ENCODE measurements at places on chromosomes 1 and 21.

- peak; percentile 12 for DNase-seq
Observed at GRCh38 chr1:107965110-107965991, at the start of gene VAV3. VAV3 (minus strand) TSS chr1:107965180; CDS start chr1:107964869, 311 bp downstream.

DNA sequence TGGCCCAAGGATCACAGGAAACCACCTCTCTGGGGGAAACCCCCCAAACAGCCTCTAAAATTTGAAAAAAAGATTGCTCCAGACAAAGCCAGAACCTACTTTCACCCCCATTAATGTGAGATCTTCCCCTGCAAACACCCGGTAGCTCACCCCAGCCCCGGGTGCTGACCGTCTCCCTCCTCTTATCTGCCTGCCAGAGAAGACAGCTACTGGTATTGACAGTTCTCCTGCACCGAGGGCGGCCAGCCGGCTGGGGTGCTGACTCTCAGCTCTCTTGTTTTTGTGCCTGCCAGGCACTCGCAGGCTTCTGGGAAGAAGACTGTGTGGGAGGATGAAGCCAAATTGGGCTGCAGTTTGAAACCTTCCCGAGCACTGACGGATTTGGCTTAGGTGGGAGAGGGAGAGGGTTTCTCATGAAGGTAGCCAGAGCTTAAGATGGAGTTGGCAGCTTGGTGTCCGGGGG, 48.2 kb downstream of the RASSF5 start:
- no peak for DNase-seq

DNA sequence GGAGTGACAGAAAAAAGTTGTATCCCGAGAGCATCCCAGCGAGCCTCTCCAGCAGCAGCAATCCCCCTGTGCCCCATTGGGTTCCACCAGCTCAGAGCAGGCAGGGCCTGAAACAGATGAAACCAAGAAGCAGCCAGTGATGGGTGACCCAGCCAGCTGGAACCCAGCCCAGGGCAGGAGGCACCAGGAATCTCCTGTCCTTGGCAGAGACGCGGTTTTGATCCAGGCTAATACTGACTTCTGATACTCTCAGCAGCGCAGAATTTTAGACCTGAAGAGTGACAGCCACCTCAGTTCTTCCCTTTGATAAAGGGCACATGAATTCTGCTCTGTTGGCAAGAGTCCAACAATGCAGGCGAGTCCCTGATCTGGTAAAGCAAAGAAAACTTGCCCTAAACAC, 11.4 kb upstream of the OLIG1 start:
- no peak for DNase-seq

GRCh38 chr1:52460694-52461093, 56.3 kb downstream of the PRPF38A start:
- no peak for DNase-seq

- no peak for DNase-seq
Observed at GRCh38 chr1:67647036-67647798, 37.8 kb upstream of the GADD45A start.

DNA sequence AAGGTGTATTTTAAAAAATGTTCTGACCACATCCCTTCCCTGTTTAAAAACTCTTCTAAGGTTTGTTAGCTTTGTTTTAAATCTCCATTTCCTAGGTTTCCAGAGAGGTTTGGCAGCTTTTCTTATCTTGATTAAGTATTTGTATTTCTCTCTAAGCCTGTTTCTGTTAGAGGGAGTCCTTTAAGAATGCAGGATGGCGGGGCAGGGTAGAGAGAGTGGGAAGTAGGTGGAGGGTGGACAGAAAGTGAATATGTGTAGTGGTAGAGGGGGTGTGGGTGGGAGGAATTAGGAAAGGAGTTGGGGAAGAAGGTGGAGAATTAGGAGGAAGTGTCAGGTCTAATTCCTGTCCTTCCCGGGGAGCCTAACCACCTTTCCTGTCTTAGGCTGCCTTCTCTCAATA, 21.2 kb upstream of the SERBP1 start:
- no peak for DNase-seq

GRCh38 chr1:11143907-11144306, 44.2 kb upstream of the EXOSC10 start:
- DNase-seq, result no peak

DNA sequence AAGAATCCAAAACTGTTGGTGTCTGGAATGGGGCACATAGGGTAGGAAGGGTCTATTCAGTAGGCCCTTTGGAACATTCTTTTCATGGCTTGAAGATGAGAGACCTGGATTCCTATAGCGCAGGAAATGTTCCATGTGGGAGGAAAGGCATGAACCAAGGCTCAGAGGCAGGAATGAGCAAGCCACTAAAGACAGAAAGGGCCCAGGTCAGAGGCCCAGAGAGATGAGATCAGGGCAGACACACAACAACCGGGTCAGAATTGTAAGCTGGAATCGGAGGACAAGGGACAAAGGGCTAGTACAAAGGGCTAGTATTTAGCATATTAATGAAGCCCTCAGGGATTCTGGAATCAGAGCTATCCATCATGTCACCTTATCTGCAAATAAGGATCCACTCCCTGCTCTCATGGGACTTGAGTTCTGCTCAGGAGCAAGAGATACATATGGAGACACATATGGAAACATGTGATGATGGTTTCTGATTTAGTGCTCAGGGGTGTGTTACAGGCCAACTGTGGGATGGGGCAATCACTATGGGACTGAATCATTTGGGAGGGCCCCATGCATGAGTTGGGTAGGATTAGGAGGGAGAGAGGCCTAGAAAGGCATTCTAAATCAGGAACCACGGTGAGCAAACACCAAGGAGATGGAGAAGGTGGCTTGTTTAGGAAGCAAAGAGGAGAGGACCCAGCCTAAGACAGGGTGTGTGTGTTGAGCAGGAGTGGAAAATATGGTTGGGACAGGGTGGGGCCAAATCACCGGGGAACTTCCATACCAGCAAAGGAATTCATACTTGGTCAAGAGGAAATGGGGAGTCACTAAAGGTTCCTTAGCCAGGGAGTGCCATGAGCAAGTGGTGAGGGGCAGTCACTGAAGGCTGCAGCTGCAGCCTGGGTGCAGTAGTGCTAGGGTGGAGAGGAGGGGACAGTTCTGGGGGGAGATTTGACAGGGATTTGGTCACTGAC, 8.6 kb downstream of the NECTIN4 start:
- DNase-seq, result no peak

- no peak for DNase-seq
Observed at GRCh38 chr21:16863362-16863905, 649.4 kb upstream of the CXADR start.

DNA sequence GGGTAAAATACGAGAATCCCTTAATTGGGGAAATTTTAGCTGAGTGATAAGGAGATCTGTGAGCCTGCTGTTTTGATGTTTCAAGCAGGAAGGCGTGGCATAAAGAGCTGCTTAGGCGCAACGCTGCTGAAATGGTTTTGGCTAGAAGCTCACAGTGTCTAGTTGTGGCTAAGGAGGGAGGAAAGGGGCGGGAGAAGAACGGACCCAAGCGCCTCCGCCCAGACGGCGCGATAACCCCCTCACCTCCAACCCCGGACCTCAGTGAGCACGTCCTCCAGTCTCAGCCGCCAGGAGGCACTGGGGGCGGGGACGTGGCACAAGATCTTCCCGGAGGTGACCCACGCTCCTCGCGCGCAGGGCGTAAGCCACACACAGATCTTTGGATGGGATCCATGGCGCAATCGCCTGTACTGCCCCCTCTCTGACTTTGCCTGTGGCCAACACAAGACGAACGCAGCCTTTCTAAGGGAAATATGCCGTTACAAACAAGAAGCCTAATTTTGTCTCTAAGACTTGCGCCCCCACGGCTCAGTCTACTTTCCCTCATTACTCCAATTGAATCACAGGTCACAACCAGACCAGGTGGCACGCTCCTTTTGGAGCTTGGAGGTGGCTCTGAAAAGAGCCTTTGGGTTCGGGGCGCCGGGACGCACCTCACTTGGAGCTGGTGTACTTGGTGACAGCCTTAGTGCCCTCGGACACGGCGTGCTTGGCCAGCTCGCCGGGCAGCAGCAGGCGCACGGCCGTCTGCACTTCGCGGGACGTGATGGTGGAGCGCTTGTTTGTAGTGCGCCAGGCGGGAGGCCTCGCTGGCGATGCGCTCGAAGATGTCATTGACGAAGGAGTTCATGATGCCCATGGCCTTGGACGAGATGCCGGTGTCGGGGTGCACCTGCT, 23.4 kb upstream of the RNF187 start:
- DNase-seq, result no peak

DNA sequence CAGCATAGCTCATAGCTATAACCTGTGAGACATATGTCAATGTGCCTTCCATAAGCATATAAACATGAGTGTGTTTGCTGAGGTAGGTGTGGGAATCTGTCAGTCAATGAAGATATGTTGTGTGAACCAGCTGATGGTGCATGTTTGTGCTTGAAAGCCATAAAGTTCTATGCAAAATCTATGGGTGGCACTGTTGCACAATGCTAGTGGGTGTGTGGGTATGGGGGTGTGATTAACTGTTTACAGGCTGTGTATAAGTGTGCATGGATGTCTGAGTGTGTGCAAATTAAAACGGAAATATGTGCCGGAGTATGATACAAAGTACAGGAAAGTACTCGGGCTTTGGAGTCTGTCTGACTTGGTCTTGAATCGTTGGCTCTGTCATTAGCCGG, 1.0 kb upstream of the ATP2B4 start:
- peak; percentile 42 for DNase-seq

GRCh38 chr1:155933591-155934096, 569 bp downstream of the KHDC4 start:
- DNase-seq, result no peak

DNA sequence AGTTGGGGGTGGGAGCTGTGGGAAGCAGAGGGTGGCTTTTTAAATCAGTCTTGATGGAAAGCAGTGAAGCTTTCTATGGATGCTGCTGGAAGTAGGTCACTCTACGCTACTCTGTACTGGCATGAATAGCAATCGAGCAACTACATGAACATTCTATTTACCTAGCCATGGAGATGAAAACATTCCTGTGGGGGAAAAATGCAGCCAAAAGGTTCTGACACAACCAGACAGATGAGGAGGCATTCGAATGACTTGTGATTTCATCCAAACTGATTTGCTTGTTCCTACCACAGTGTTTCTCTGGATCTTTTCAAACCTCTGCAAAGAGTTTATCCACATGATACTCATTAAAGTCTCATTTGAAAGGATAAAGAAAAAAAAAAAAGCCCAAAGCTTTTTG, 95.0 kb downstream of the ASTN1 start:
- no peak for DNase-seq

- DNase-seq, result no peak
Observed at GRCh38 chr1:181777812-181778211, 283.7 kb downstream of the ZNF648 start.

DNA sequence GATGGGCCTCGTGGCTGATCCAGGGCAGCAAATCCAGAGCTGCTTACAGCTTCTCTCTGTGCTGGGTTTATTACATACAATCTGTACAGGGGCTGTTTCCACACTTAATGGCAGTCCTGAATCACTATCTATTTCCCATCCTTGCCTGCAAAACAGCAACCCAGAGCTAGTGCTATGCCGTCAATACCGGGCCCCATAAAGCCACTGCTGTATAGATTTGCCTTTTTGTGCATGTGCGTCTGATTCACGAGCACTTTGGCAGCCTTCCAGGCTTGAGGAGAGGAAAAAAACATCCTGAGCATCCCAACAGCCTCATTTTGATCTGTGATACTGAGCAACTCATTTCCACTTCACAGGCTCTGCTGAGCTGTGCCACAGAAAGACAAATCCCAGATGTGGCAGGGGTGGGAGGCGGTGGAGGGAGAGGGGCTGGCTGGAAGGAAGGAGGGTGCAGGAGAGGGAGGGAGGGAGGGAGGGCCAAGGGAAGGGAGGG, 65.2 kb upstream of the TARBP1 start:
- peak; percentile 5 for DNase-seq

- DNase-seq, result no peak
Observed at GRCh38 chr1:21325731-21326387, 35.6 kb upstream of the ECE1 start.

DNA sequence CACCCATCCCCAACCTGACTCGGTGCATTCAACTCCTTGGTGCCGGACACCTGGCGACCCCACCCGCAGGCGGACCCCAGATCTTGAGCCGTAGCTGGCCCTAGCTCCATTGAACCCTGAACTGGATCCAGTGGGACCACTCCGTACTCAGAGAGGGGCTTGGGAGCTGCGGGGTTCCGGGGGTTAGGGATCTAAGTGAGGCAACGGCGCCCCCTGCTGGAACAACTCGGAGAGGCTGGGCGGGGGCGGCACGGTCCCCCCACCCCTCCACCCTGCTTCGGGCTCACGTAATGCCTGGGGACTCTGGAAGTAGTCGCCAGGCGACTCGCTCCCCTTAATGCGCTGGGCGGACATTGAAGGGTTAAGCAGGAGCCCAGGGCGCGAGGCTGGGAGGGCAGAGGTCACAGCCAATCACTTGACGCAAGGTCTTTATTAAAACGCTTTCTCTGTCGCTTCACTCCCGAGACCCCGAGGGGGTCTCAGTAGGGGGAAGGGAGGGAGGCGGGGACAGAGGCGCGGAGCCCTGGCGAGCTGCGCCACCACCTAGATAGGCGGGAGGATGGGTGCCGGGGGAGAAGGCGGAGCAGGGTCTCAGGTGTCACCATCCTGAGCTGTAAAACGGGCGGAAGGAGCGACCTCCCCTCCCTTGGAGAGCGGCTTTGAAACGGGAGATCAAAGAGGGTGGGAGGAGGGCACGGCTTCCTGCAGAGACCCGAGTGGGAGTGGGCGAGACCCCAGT, 704 bp upstream of the CRABP2 start:
- DNase-seq, result peak; percentile 78

- peak; percentile 16 for DNase-seq
Observed at GRCh38 chr1:44609412-44609767, 64.9 kb downstream of the TMEM53 start.

DNA sequence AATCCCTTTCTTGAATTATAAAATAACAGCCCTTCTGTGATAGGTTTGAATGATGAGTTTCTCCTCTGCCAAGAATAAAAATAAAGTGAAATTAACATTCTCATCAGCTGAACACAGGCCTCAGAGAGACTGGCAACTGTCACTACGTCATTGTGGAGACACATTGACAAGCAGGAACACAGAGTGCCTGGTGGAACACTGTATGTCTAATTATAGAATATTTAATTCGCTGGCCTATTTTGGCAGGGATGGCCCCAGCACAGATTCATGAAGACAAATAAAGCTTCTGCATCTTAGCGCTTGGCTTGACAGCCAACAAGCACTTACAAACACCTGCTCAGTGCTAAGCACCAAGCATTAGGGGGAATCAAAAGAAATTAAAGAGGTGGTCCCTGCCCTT, 52.0 kb upstream of the SMYD2 start:
- no peak for DNase-seq

GRCh38 chr1:181801617-181802016, 259.9 kb downstream of the ZNF648 start:
- no peak for DNase-seq

DNA sequence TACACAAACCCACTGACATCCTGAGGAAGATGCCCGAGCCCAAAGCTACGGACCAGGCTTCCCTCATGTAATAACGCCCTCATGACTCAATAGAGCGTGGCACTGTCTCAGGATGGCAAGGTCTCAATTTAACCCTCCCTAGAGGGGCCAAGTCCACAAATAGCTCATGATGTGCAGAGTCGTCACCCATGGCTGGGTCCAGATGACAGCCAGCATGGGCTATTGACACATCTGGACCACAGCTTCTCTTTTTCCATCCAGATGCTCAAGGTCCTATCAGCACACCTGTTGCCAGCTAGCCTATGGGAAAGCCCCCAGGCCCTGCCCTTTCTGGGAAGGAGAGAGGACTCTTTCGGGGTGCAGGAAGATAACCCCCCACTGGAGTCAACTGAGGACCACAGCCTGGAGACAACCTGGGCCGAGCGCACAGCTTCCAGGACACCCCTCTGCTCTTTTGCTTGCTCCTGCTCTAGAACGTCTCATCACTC, 2.8 kb downstream of the LAPTM5 start:
- no peak for DNase-seq

Data from T-helper 9 cell (primary cell).